CD4-positive, alpha-beta T cell treated with Interleukin-10 for 1 hour (primary cell): ENCODE measurements at places on chromosomes 6 and 20.

DNA sequence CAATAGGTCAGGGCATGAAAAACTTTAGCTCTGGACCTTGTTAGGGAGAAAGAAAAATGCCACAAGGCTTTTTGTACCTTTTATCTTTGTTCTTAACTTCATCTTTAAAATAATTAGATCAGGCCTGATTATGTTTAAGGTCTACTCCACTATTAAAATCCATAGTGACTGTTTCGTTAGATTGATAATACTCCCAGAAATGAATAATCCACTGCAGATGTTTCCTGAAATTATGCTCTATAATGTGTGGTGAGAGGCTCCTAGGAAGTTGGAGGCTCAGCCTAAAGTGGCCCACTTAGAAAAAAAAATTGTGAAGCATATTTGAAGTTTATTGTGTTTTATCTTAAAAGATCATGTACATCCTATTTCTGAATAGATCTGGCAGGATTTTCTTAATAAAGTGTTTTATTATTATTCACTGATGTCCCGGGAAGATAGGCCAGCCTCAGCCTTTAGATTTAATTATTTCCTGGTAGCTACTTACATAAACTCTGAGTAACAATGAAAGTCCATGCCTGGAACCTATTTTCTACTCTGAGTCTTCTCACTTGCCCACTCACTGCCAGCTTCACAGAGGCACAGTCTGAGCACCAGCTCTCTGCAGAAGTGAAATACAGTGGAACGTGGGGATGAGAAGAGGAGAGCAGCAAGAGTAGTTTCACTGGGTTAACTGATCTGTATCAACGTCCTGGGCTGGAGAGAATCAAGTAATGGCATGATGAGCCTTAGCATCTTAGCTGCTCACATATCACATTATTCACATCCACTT is 126.8 kb upstream of the TMEM170B start:
- DNase-seq = no peak

DNA sequence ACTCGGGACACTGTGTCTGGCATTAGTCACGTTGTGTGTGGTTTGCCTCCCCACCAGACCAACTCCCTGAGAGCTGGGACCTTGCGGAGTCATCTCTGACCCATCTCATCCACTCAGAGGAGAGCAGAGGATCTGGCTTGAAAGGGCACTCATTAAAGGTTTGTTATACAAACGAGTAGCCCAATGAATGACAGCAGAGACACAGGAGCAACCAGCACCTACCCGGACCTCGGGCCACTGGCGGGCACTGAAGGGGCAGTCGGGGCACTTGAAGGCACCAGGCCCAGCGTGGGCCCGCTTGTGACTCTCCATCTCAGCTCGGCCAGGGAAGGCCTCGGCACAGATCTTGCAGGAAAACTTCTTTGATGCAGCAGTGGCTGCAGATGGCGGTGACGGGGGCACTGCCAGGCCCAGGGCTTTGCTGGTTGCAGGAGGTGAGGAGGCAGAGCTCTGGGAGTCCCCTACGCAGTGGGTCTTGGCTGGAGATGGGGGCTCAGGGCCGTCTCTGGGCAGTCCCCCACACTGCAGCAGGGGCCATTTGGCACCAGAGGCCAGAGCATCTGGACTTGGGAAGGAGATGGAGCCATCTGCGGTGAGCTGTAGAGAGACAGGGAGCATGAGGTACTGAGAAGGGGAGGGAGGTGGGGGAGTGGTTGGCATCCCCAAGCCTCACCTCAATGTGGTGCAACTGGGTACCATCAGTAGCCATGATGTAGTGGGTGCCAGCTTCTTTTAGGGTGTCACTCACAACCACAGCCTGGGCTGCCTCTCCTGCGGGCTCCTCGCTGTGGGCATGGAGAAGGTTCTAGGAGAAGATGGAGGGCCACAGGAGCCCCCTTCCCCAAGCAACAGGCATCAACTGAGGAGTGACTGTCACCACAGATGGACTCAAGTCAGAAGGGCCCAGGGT is 17.7 kb downstream of the PCIF1 start:
- DNase-seq = no peak

GRCh38 chr6:157813750-157814455 is 9.1 kb upstream of the SNX9 start:
- no peak for DNase-seq

GRCh38 chr20:38246357-38247165 is 14.0 kb downstream of the KIAA1755 start:
- no peak for DNase-seq

DNA sequence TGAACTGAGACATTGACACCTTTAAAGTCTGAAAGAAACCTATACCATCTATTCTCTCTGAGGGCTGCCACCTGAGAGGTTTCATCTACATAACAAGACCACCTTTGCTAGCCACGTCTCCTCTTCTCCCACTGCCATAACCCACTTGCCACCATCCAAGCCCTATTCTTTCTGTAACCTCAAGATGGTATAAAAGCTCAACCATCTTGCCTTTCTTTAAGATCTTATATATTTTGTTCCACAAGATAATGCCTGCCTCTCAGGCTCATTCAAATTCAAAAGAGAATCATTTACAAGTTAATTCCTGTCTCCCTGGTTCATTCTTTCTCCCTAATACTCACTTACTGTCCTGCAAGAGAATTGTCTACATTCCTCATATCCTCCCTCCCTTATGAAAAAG is 192.5 kb downstream of the OTOR start:
- DNase-seq = no peak

GRCh38 chr20:60306105-60306504 is 347.9 kb downstream of the CDH26 start:
- no peak for DNase-seq

DNA sequence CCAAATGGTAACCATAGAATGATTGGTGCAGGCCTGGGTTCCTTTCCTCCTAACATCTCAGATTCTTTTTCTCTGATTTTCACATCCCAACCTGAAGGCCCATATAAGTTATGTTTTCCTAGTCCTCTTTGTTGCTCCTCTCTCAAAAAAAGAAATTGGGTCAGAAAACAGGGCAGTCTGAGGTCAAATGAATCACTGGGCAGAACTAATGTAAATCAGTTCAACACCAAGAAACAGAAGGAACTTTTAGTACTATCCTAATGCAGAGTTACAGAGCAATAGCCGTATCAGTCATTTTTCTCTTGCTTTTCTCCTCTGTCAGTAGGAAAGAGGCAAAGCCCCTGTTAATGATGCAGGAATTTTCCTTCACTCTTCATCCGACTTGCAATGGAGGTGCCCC is 11.0 kb upstream of the TPD52L1 start:
- DNase-seq = no peak

GRCh38 chr20:63411898-63412631 is 50.9 kb upstream of the CHRNA4 start:
- DNase-seq = no peak

DNA sequence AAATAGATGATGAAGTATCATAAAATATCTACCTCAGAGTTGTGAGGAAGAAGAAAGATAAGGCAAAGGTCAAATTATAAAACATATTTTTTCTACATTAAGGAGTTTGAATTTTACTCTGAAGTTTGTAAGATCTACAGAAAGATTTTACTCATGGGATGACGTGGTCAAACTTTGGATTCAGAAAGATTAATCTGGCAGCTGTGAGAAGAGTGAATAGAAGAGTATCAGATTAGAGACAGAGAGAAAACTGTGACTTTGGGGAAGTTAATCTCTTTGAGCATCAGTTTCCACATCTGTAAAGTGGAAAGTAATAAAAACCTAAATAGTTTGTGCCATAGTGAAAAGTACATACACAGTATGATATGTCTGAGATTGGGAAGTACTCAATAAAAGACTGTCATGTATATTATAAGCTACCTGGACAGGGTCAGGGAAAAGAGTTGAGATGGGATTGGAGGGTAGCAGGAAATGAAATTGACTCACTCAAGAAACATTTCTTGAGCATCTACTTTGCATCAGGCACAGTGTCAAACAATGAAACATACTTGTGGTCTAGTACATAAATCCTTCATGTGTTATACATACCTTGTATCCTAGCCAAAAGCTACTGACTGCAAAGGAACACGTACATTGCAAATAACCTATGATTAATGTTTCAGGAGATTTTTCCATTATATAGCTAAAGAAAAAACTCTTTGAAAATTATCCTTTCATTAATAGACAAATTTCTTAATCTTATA is 222.1 kb downstream of the TMEM200A start:
- no peak for DNase-seq

GRCh38 chr6:32752580-32752979 is 10.8 kb downstream of the HLA-DQB2 start:
- DNase-seq = no peak

DNA sequence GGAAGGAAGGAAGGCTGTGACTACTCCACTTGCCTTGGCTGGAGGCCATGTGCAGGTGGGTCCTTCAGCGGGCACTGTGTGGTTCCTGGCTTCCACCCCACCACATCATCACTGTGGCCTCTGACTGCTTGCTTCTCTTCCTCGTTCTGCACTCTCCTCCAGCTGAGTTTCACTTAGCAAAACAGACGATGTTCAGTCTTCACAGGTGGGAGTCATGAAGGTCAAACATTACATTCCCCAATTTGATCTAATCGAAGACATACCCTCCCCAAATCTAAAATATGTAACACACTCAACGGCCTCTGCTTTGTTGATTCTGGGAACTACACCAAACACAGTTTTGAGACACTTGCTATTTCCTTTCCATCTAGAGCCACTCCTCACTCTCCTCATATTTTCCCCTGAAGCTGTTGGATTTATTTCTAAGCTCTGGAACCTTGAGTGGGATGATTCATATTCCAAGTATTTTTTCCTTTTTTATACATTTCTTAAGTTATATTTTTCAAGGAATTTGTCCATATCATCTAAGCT is 132.5 kb upstream of the FOXA2 start:
- DNase-seq = no peak

GRCh38 chr6:68427630-68428029 is 207.5 kb upstream of the ADGRB3 start:
- DNase-seq = no peak

DNA sequence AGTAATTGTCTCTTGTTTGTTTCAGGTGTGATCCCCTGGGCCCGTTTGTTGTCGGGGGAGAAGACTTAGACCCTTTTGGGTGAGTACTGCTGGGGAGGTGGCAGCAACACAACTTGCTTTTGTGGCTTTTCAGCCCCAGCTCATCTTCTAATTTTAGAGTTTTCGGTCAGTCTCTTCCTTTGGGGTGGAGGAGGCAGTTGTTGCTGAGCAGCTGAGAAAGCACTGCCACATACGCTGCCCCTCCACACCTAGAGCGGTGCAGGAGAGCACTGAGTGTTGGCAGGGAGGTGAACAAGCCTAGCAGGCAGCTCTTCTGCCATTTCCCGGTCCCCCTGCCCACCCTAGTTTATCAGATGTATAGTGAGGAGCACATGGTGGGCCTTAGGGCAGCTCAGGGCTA is 21.7 kb downstream of the TMEM74B start:
- DNase-seq = no peak

DNA sequence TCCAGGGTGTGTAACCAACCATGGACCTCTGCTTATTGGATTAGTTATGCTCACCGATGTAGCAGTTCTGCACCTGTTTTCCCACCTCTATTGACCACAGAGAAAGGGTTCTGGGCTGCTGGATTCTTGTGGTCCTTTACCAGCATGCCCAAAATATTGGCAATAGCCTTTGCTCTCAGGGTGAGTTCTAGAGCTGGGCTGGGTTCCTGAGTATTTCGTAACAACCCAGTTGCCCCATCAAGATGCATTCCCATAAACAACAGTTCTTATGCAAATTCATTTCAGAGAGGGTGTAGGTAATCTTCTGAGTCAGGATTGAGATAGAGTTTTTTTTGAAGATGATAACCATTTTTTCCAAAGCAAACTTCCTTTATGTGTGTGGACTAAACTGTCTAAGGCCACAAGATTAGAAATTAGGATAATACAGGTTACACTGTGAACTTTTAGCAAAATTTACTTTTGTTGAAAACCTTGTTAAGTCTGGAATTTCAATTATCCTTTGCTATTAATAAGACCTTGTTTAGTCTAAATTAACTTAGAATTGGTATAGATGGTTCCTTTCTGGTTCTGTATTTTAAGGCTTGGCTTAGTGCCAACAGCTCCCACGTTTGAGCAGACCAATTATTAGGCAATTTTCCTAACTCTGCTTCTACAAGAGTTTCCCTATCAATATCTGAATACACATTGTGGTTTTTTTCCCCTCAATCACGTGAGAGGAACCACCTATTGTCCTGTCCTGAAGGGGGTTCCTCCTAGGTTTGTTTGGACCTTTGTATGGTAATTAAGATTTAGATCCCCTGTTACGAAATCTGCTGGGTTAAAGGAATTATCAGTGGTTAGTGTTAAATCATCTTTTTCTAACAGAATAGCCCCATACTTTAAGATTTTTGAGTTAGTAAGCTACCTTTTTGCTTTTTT is 46.1 kb downstream of the TBX18 start:
- no peak for DNase-seq

DNA sequence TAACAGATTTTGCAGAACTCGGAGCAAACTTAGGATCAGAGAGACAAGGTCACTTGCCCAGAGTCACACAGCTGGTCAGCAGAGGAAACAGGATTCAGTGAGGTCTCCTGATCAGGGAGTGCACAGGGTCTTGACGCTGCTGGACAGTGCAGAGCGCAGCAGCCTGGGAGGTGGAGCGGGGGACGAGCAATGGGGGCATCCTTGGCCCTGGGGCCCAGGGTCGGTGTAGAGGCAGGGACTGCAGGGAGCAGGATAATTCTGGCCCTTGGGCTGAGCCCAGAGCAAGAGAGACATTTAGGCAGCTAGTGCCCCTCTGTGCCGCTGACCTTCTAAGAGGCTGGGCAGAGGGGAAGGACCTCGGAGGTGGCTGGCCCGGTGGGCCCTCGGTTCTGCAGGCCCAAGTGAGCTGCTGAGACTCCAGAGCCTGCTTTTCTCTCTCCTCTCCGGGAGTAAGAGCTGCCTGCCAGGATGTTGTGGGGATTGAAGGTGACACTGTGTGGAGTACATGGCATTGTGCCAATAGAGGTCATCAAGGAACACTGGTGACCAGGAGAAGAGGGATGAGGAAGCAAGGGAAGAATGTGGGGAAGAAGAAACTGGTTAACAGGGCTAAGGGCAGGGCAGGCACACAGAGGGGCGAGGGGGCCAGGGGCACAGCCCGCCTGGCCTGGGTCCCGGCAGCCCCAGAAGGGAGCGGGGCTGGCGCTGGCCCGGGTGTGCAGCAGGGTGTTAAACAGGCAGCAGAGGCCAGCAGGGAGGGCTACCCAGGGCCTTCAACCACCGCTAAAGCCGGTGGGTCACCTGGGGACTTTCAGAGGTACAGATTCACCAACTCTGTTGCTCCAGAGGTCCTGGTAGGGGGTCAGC is 122.0 kb downstream of the AGPAT4 start:
- no peak for DNase-seq

DNA sequence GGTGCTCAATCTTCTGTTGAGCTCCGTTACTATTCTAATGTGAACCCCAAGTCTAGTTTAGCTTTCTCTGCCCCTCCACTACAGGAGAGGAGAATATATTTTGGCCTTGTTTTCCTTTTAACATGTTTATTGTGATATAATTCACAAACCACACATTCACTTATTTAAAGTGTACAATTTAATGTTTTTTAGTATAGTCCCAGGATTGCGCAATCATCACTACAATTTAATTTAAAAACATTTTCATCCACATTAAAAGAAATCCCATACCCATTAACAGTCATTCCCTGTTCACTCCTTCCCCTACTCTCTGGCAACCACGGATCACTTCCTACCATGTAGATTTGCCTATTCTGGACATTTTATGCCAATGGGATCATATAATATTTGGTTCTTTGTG is 64.5 kb upstream of the BMP6 start:
- DNase-seq = no peak

- DNase-seq = no peak
Measured at GRCh38 chr6:14224359-14225103, 107.0 kb downstream of the CD83 start.

GRCh38 chr6:33895296-33895695 is 91.5 kb upstream of the MLN start:
- peak; percentile 23 for DNase-seq
